ENCODE measurements at places on chromosomes 3 and 15.

GRCh38 chr3:41900265-41900664 lies 61.6 kb downstream of the ULK4 start:
- no peak for DNase-seq

GRCh38 chr3:188720636-188721035 lies 451.1 kb upstream of the TPRG1 start:
- no peak for DNase-seq

- DNase-seq: peak; percentile 71
These were observed 40.0 kb downstream of the FMN1 start for GRCh38 chr15:33154351-33155166.

DNA sequence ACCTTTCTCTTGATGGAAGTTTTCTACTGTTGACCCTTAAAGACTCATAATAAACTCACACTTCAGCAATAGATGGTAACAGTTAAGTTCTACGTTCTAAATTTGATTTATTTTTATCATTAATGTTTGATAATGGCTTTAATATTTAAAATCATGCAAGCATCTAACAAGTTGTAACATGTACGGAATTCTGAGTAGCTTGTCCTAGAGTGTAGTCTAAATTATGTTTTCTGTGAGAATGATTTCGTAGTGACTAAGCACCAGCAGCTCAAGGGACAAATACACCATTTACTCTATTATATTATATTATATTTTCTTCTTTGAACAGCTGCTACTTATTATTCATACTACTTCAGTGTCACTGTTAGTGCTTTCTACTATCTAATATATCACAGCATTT lies 345.6 kb downstream of the NLGN1 start:
- no peak for DNase-seq

Measured in AG09309 (cell line).